Panc1 (cell line): ENCODE measurements at places on chromosomes 1 and 21.

DNA sequence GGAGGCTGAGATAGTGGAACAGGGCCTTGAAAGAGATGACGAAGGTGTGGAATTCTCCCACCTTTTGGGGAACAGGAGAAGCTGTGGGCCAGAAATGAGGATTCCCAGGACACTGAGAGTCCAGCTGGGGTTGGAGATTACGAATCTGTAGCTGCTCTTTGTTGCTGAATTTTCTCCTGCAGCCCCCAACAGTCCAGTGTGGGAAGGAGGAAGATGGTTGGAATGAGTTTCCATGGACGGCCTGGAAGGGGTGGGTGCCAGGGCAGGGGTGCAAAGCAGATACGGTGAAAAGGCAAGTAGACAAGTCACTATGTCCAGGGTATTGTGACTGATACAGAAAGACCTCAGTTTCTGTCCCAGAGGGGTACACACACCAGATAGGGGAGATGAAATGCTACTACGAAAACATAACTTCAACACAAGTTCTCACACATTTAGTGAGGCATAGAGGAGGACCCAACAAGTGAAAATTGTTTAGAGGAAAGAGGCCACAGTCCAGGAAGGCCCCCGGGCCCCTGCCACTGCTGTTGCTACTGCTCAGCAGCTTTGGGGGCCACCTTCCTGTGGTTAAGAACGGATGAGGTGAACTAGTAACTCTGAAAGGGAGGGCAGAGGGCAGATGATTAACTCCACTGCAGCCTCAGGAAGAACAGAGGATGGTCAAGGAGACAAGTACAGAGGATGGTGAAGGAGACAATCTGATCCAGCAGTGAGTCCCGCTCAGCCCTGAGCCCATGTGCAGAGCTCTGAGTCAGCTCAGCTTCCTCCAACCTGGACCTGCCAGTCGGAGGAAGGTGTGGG is 7.3 kb downstream of the CD244 start:
- no peak for DNase-seq

- DNase-seq: no peak
Observed at GRCh38 chr21:41921021-41921420, 32.8 kb downstream of the C2CD2 start.

DNA sequence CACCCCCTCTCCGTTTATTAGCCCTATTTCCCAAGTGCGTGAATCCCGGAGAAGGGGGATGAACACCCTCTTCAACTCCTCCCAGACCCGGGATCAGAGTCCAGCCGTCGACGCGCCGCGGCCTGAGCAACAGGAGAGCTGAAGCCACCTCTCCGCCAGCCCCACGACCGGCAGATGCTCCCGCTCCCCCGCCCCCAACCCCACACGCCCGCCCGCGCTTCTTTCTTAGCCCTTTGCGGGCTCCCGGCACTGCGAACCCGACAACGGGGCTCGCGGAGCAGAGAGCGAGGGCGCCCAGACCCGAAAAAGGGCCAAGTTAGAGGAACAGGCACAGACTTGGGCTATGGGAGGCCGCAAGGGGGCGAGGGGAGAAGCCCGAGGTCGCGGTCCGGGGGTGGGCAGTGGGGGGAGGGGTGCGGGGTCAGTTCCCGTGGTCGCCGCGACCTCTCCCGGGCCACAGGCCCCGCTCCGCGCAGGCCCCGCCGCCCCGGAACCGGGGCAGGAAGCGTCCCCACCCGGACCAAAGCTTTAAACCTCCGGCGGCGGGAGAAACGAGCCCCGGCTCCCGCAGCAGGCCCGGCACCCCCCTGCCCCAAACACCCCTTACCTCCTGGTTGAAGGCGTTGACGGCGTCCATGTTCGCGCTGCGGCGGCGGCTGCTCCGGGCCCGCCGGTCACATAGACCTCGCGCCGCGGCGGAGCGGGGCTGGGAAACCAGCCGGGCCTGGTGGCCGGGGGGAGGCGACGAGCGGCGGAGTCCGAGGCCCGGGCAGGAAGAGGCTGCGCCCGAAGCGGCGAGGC is 662 bp downstream of the SCAF4 start:
- no peak for DNase-seq

- no peak for DNase-seq
Observed at GRCh38 chr21:32368386-32368785, 24.4 kb downstream of the URB1 start.

DNA sequence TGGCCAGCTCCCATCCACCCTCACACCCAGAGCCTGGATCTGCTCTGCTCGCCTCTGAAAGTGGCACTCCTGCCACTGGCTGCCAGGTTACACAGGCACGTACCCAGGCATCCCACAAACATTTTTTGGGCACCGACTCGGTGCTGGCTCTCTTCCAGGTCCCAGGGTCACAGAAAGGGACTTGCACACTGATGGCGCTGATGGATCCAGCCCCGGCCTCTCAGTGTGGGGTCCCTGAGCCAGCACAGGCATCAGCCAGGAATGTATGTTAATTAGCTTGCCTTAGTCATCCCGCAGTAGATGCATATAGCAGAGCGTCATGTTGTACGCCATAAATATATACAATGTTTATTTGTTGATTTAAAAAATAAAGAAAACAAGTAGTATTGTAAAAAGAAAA is 537.2 kb downstream of the NPHP4 start:
- DNase-seq: no peak

GRCh38 chr1:55720261-55720660 is 505.1 kb upstream of the USP24 start:
- no peak for DNase-seq

- no peak for DNase-seq
Observed at GRCh38 chr1:158147401-158147800, 33.3 kb upstream of the CD1D start.

DNA sequence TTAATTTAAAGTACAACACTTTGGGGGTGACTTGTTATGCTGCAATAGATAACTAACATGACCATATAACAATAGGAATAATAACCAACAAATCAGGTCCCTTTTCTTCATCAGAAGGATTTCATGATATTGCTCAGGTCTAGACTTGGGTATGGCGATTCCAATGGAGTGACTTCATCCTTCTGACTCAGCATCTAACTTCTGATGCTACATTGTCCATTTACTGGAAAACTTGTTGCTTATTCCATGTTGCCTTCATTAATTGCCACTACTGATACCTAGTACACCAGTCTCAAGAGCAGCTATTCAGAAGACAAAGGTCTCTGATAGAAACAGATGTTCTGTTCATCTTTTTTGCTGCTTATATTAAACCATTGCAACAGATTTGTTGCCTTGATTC is 324.3 kb downstream of the TGFB2 start:
- no peak for DNase-seq

DNA sequence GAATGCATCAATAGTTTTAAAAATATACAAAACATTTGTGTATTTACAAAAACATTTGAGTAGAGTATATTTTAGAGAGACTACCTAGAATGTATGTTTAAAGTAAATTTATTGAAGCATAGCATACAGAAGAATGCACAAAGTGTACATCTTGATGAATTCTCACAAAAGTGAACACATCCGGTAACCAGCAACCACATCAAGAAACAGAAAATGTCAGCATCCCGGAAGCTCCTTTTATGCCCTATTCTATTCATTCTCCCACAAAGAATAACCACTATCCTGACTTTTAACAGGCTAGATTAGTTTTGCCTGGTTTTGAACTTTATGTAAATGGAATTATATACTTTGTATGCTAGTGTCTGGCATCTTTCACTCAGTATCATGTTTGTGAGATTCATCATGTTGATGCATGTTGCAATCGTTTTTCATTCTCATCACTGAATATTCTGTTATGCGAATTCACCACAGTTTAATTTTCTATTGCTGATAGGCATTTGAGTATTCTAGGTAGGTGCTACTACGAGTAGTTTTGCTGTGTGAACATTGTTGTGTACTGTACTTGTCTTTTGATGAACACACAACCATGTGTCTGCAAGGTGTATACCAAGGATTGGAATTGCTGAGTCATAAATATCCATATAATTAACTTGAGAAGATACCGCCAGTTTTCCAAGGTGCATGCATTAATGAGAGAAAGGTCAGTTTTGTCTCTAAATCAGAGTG is 75.4 kb downstream of the CACHD1 start:
- DNase-seq: no peak

- no peak for DNase-seq
Observed at GRCh38 chr21:36762642-36763041, 63.7 kb downstream of the SIM2 start.

GRCh38 chr1:3170561-3171453 is 101.8 kb downstream of the PRDM16 start:
- DNase-seq: no peak

GRCh38 chr1:24226749-24227148 is 39.7 kb upstream of the IFNLR1 start:
- DNase-seq: no peak

DNA sequence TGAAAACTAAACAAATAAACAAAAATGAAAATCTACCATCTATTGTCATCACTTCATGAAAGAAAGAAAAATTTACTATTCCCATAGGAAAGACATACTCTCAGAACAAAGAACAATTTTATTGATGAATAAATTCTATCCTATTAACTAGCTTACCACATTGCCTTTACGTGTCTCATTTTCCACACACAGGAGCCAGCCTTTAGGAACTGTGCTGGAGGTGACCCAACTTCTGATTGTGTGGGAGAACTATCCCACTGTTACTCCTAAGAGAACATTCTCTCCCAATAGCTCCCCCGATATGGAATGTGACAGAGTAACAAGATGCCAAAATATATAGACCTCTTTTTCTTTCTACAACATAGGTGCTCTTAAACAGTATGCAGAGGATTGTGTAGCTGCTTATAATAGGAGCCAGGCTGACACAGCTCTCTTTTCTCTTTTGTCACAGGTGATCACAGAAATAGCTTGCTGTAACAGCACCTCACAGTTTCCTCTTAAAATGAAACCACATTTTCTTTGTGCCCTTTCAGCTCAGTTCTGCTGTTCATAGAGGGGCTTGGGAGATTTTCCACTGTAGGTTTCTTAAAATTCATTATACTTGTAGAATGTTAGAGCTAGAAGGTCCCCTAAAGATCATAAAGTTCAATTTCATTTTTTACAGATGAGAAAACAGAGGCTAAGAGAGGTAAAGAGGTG is 35.5 kb downstream of the C21orf91 start:
- DNase-seq: no peak

DNA sequence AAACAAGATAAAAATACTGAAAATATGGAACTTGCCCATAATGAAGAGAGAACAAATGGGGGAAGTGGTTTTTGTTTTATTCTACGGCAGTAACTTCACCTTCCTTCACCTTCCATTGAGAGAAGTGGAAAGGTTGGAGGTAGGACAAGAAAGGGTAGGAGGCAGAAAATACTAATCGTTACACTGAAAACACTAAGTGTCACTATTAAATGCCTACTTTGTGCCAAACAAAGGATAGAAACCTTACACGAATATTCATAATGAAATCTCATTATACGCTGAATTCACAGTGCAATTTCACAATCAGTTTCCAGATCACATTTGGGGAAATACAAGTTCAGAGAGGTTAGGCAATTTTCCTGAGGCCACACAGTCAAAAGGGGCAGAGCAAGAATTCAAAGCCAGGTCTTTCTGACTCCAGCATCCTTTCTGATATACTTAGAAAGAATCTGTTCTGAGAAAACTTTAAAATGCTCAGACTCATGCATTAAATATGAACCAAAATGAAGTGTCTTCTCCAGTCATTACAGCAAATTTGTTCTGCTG is 3.0 kb downstream of the TIAM1 start:
- no peak for DNase-seq

DNA sequence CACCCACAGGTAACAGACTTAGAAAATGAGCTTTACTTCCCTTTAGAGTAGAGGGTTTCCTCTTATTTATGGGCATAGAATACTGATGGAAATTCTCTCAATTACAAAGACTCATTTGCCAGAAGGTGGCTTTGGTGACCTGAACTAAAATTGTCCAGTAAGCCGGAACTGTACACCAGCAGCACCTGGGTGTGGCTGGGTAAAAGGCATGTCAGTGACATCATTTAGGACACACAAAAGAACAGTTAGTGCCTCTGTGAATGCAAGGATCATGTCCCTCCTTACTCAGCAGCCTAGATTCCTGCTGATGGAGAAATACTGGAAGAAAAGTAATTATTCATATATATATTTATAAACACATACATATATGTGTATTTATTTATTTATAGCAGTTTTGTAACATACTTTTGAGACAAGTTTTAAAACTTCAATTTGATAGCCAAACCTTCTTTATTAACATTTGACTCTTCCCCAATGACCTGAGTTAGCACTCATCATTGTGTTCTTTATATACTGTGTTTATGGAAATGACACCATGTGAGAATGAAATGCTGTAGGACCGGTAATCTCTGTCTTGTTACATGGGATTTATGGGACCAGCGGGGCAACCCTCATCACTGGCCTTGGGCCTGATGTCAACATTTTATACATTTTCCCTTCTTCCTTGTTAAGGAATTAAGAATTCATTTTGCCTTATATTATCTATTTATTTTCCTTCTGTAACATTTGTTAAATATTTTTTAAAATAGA is 274.4 kb downstream of the BRINP2 start:
- no peak for DNase-seq

DNA sequence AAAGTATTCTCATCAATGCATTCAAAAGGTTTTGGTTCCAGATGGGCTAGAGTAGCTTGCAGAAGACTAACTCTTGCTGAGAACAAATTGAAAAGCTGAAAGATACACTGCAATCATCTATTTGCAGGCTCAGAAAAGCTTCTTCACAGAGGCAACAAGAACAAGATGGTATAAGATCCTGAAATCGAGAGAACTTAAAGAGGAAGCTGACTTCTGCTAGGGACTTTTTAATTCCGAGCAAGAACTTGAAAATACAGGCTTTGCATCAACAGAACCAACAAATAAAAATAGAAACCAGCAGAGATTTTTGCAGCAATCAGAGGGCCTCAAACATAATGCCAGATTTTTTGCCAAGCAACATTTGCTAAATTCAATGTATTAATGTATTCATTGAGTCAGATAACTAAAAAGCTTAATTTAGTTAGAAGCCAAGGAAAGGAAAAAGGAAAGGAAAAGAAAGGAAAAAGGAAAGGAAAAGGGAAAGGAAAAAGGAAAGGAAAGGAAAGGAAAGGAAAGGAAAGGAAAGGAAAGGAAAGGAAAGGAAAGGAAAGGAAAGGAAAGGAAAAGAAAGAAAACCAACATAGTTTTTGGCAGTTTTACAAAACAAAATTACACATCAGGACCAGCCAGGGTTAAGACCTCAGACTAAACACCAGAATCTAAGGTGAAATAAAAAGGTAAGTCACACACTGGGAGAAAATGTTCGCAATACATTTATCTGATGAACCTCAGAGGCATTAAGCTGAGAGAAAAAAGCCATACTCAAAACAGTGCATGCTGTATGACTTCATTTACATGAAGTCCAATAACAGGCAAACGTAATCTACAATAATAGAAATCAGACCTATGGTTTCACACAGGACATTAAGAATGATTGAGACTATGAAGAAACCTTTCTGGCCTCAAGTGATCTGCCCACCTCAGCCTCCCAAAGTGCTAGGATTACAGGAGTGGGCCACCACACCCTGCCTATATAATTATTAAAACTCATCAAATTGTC is 42.6 kb downstream of the FAF1 start:
- no peak for DNase-seq

DNA sequence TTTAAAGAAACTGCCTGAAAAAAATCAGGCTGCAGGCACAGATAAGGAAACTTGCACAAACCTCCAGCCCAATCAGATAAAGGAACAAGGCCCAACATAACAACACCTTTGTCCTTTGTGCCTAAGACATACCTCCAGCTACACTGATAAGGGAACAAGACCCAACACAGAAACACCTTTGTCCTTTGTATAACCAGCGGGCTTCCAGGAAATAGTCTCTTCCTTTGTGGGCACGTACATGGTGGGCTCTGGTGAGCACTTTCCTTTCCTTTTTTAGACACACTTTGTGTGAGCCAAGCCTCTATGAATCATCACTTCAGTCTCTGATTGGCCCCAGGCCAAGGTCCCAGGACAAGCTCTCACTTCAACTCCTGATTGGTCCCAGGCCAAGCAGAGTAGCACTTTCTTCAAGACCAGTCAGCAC is 23.6 kb downstream of the ZNF670 start:
- DNase-seq: no peak
